ENCODE measurements at places on chromosomes 13 and 19. TPM values are rescaled to one million over a fixed set of nuclear protein-coding genes. Genes with fewer than 3 reads are reported as not detected.

- H3K27ac ChIP-seq, result no peak overlapping the region
- H3K36me3 ChIP-seq, result no peaks in the 10 kb centered on the region
- no peaks in the 10 kb centered on the region for H3K27me3 ChIP-seq
- H3K4me3 ChIP-seq, result no peak overlapping the region
These were observed 29.8 kb downstream of the ADGRE2 start for GRCh38 chr19:14748601-14749000.

GRCh38 chr13:23845105-23845725 is 44.0 kb downstream of the MIPEP start:
- H3K27ac ChIP-seq, result no peak overlapping the region
- DNase-seq, result no peak
- H3K36me3 ChIP-seq, result peaks cover 3% of the 10 kb centered on the region
- H3K27me3 ChIP-seq, result no peaks in the 10 kb centered on the region
- H3K4me1 ChIP-seq, result peaks cover 14% of the 10 kb centered on the region

DNA sequence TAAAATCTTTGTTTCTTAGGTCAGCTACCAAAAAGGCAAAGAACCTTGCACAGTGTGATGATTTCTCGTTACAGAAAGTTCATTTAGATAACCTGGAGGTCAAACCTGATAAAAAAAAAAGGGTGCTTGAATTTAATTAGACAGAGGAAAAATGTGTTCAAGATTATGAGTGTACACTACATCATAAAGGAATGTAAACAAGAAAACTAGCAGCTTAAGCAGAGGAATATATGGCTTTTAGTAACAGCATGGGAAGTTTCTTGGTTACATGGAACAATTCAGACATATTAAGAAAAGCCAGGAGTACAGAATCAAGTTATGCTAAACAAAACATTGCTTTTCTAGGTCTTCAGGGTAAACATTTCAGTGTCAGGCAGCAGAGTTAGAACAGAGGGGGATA is 32.9 kb downstream of the ING1 start:
- no peak overlapping the region for H3K4me3 ChIP-seq
- H3K36me3 ChIP-seq, result no peaks in the 10 kb centered on the region
- no peak for DNase-seq
- H3K27me3 ChIP-seq, result peaks cover 2% of the 10 kb centered on the region
- no peak overlapping the region for H3K27ac ChIP-seq

DNA sequence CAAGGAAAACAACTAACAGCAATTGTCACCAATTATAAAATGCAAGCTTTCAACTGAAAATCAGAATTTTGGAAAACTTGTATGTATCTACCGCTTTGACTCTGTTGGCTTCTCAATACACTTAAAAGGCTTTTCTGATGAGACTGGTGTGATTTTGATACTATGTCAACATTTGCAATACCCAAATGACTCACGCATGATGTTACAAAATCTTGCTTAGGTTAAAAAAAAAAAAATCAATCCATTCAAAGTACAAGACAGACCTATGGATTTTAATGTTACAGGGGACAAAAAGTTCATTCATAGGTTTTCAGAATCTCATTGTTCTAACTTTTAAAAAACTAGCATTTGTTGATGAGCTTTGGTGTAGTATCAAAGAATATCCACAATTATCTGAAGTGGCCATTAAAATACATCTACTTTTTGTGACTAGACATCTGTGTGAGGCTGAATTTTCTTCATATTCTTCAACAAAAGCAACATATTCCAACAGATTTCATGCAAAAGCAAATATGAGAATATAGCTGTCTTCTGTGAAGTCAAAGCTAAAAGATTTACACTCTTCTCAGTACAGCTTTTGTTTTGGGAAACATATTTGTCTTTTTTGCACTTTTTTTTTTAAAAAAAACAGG is 10.7 kb downstream of the ELF1 start:
- H3K4me3 ChIP-seq, result peak overlapping the region; percentile 83
- H3K27me3 ChIP-seq, result no peaks in the 10 kb centered on the region
- peak overlapping the region; percentile 70 for H3K27ac ChIP-seq
- DNase-seq, result no peak
- peaks cover 63% of the 10 kb centered on the region for H3K4me1 ChIP-seq

- H3K4me3 ChIP-seq, result peak overlapping the region; percentile 56
- peaks cover 20% of the 10 kb centered on the region for H3K36me3 ChIP-seq
- H3K27me3 ChIP-seq, result peaks cover 23% of the 10 kb centered on the region
- peak; percentile 84 for DNase-seq
- H3K4me1 ChIP-seq, result peaks cover 31% of the 10 kb centered on the region
These were observed 38.9 kb upstream of the KATNAL1 start for GRCh38 chr13:30346153-30346788.

The ZNF610 gene
- 3.3 TPM for total RNA-seq

The SYNE4 gene
- total RNA-seq, result 3.8 TPM

The MBD3L2 gene
- total RNA-seq, result not detected

The PLIN5 gene
- 1.1 TPM for total RNA-seq
